ENCODE measurements at places on chromosomes 7 and 10. TPM values are rescaled to one million over a fixed set of nuclear protein-coding genes. Genes with fewer than 3 reads are reported as not detected.

- DNase-seq, result no peak
Measured at GRCh38 chr10:127983344-127984100, 76.6 kb downstream of the PTPRE start.

- DNase-seq, result no peak
Measured at GRCh38 chr10:123102673-123103072, 33.1 kb upstream of the HMX3 start.

DNA sequence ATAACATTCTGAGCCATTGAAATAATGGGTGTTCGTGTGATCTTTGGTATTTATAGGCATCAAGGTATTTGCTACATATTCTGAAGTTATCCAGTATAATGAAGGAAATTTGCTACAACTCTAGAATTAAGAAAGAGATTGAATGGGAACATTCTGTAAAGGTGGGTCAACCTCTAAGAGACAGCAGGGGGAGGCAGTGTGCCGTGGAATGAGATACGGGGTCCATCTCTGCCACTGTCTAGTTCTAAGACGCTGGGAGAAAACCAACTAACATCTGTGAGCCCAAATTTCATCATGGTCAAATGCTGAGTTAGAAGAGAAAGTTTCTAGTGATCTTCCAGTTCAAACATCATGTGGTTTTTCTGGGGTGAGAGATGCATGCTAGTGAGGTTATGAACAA lies 368.9 kb downstream of the SORCS1 start:
- DNase-seq, result peak; percentile 25

Gene SPDYE2B
- not detected for total RNA-seq

- DNase-seq, result peak; percentile 97
Measured at GRCh38 chr10:72272689-72273409, 875 bp upstream of the DDIT4 start.

Gene FRMD4A
- 52.1 TPM for total RNA-seq

DNA sequence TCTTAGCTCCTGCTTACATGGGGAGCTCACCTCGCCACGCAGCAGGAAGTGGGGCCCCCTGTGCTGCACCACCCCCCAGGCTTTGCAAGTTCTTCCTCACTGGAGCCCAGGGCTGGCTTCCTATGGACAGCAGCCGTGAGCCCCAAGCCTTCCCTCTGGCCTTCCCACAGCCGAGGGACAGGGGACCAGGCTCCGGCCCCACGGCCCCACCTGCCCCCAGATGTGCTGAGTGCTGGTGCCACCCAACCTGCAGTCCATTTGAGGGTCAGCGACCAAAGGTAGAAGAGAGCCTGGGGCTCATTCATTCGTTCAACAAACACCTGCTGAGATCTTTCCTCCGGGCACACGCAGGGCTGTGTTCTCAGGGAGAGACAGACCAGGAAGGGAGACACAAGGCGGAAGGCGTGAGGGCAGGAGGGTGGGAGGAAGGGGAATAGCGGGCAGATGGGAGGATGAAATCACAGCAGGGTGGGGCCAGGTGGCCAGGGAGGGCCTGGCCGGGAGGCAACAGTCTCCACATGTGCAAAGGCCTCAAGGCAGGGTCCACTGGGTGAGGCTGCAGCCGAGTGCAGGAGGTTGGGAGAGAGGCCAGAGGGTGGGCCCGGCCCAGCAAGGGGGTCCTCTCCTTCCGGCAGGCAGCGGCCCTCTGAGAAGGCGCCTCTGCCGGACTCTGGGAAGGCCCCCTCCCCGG lies 100.1 kb downstream of the FOXL3 start:
- DNase-seq, result no peak

DNA sequence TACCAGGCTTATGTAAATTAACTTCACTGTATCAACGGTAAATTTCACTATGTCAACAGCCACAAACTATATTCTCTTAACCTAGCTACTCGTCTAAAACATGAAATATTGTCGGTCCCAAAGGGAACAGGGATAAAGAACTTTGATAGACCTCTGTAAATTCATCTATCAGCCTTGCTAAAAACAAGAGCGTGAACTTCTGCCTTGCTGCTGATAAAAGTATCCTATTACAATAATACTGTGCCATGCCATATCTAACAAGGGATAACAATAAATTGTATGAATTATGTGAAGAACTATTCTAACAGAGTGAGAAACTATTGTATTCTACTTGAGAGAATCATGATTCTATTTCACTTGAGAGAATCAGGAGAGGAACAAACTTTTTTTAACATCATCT lies 117.2 kb downstream of the CNOT4 start:
- DNase-seq, result no peak

GRCh38 chr10:114566064-114566463 lies 92.0 kb downstream of the ABLIM1 start:
- no peak for DNase-seq

DNA sequence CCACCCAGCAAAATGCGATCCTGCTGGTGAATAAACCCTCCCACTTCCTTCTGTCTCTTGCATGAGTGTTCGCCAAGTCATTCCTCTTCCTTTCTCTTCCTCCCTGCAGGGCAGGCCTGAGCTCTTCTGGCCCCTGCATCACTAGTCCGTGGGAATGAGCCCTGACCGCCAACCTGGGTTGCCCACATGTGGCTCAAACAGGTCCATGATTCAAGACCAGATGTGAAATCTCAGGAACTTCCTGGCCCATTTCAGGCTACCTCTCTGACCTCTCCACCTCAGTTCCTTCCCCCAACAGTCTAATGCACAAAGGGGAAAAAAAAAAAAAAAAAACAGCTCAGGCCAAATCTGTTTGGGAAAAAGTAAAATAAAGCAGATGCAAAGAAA lies 5.4 kb upstream of the YWHAG start:
- DNase-seq, result no peak

DNA sequence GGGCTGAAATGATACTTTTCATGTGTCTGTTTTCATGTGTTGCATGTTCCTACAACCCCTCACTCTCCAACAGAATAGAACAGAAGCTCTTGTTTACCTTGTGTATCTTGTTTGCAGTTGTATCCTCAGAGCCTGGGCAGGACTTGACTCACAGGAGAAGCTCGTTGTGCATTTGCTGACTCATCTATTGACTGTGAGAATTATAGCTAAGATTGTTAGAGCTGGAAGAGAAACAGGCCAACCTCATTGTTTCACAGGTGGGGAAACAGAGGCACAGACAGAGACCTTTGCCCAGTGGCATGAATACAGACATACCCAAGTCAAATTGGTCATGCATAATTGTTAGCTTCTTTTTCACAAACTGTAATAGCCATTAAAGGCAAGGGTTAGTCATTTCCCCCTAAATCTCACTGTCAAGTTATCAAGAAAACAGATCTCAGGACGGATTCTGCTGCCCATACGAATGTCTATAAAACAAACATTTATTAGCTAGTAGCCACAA lies 4.6 kb upstream of the TSPAN15 start:
- peak; percentile 84 for DNase-seq

Gene UPK3B
- total RNA-seq, result 9.1 TPM

Gene TRPV5
- total RNA-seq, result not detected

Gene C10orf105
- total RNA-seq, result not detected

DNA sequence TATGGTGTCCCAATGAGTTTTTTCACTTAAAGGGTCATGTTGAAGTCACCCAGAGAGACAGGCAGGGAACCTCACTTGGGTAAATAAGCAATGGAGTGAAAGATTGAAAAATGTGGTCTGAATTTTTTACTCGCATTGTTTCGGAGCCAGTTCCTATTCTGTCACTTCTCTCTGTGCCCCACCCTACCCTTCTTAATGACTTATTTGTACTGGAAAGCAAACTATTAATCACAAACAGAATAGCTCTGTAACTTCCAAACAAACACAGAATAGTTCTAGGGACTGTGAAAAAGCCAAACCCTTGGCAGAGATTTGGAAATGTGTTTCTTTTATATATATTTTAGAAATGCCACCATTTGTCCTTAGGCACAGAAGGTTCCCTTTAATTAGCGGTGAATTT lies 76.0 kb downstream of the LRMDA start:
- no peak for DNase-seq

DNA sequence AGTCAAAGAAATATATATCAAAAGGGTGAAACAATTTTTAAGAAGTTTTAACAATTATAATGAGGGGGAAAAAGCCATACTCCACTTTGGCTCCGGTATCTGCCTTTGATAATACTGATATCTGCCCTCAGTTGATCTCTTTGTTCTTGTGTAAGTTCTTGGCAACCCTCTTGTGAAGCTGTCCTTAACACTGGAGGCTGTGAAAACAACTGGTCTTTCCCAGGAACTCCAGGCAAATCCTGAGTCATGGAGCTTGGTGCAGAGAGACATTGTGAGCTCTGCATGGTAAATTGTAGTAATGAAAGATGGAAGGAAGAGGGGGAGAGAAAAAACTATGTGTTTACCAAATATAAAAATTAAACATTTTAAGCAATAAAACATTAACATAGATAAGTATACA lies 11.9 kb upstream of the ERVW-1 start:
- no peak for DNase-seq

Gene ATG9B
- 4.3 TPM for total RNA-seq

DNA sequence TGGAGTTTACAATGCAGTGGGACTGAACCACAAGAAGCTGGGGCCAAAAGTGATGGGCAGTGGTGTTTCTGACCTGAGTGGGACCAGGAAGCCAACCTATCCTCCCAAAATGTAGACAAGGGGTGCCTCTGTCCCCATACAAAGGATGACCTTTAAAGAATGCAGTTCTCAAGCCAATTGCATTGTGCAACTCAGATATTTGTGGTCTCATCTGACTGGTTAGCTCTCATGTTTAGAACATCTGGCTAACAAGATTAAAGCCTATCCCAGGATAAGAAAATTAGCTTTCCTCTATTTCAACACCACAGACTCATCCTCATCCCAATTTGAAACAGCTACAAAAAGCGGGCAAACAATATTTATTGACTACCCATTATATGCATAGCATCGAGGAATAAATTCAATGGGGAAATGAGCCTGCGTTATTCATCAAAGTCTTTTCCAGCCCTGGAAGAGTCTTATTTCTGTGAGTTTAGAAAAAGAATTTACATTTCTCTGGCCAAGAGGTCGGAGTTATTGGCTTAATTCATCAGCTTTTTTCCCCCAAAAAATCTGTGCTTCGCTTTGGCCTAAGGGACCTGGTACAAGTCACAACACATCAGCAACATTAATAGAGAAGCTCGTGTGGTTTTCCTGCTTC lies 26.7 kb downstream of the ELMO1 start:
- DNase-seq, result no peak

Gene ZNF239
- total RNA-seq, result 15.2 TPM

- DNase-seq, result no peak
Measured at GRCh38 chr10:20746856-20747255, 150.3 kb downstream of the NEBL start.

Gene FKBP6
- total RNA-seq, result not detected

DNA sequence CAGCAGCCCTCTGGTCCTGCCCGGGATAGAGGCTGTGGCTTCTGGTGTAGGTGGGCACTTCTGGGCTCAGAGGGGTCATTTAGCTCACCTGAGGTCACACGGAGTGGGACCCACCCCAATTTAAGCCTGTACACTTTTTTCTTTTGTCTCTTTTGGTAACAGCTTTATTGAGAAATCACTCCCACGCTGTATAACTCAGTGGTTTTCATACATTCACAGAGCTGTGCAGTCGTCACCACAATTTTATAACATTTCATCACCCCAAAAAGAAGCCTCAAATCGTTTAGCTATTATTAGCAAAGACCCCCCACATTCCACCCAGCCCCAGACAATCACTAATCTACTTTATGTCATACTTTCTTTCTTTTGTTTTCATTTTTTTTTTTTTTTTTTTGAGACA lies 62.3 kb downstream of the LHPP start:
- no peak for DNase-seq

DNA sequence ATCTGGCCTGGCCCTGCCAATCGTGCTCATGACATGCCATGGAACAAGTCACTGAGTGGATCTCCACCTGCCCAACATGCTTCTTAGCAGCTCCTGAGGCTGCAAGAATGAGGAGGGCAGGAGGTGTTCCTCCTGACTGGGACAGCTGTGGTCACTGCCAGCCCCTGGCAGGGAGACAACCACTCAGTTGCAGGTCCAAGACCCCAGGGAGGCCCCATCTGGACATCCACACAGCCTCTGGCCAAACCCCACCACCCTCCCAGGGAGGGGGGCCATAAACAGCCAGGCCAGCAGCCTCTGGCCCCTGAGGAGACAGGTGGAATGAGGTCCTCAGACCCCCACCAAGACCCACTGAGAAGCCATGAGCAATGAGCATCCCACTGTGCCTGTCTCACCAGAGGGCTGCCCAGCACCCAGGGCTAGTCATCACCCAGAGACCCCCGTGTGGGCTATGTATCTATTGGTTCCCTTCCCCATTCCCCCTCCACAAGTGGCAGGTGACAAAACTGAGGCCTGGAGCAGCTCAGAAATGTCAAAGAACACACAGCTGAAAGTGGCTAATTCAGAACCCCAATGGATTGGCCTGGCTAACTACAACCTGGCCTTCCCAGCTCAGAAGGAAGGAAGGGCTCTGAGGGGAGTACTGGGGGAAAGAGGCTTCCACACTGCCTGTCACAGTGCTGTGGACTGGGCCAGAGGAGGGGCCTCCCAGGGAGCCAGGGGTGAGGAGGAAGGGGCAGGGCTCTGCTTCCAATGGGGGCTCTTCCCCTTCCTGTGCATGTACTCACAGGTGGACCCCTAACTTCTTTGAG lies 3.0 kb downstream of the GPRIN2 start:
- no peak for DNase-seq

Gene HOXA1
- 18.8 TPM for total RNA-seq

GRCh38 chr10:25895856-25896255 lies 38.2 kb upstream of the MYO3A start:
- DNase-seq, result no peak

DNA sequence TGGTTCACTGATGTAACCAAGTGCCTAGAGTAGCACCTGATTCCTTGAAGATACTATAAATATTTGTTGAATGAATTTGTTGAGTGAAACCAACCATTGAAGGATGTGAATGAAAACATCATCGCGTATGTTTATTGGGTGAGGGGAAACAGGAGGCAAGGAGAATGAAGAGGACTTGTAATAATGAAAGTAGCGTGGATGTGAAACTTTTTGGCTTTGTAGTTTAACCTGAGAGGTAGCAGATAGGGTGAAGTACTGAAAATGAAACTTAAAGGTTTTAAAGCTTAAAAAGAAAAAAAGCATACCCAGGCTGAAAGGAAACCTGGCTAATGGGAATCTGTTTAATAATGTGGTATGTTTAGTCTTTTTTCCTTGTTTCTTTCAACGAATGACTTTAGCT lies 5.2 kb downstream of the CCNY start:
- no peak for DNase-seq

DNA sequence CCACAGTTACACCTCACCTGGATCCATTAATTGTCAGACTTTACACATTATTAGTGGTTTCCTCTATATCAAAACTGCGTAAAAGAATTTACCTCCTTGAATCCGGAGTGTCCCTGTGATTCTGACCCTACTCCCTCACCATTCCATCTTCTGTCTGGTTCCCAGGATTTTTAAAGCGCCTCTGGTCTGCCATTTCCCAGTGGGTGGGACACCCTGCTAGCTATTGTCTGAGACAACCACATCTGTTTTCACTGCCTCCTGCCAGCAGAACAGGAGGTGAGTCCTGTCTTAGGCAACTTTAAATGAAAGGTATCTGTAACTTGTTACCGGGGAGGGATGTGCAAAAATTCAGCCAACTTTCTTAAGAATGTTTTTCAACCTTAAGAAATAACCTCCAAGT lies 2.3 kb downstream of the MACROH2A2 start:
- no peak for DNase-seq
